Activated B cell treated with CpG ODN at 0.5 μM for 24 hours (primary cell): ENCODE measurements at places on chromosomes 1 and 21.

GRCh38 chr21:38810034-38810825 is 4.5 kb downstream of the ETS2 start:
- no peak for DNase-seq

DNA sequence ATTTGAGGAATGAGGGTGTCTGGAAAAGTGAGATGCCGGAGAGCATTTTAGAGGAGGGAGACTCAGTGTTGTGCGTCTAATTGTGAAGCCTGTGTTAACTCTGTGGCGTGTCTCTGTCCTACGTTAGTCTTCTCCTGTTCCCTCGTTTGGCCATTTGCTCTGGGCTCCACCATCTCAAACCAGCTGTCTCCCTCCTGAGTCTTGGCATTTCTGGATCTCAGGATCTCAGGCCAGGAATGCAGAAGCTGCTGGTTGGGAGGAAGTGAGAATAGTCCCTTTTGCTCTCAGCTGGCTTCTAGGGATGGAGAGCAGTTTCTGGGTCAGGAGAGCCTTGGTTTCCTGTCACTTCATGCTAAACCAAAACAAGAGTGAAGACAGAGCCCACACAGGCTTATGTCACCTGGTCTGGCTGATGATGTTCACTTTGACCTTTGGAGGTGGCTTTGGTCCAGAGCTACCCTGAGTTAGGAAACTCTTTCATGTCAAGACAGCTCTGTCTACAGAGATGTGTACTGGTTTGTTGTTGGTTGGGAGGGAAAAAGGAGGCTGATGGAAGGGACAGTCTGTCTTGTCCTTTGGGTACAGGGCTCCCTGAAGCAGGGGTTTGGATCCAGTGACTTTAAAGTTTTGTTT is 859 bp downstream of the NFASC start:
- no peak for DNase-seq

- no peak for DNase-seq
Observed at GRCh38 chr1:42817440-42817767, 207 bp upstream of the SVBP start.

- no peak for DNase-seq
Observed at GRCh38 chr1:105872817-105873216, 1183.7 kb upstream of the PRMT6 start.

GRCh38 chr1:30034627-30035521 is 688.5 kb downstream of the MATN1 start:
- no peak for DNase-seq

GRCh38 chr1:233679030-233679429 is 65.1 kb downstream of the KCNK1 start:
- no peak for DNase-seq

- DNase-seq, result no peak
Observed at GRCh38 chr1:95503278-95504030, 269.4 kb downstream of the RWDD3 start.

- DNase-seq, result no peak
Observed at GRCh38 chr21:38610623-38611251, 112.5 kb upstream of the ERG start.

- no peak for DNase-seq
Observed at GRCh38 chr1:66243548-66244130, 290.3 kb upstream of the SGIP1 start.

DNA sequence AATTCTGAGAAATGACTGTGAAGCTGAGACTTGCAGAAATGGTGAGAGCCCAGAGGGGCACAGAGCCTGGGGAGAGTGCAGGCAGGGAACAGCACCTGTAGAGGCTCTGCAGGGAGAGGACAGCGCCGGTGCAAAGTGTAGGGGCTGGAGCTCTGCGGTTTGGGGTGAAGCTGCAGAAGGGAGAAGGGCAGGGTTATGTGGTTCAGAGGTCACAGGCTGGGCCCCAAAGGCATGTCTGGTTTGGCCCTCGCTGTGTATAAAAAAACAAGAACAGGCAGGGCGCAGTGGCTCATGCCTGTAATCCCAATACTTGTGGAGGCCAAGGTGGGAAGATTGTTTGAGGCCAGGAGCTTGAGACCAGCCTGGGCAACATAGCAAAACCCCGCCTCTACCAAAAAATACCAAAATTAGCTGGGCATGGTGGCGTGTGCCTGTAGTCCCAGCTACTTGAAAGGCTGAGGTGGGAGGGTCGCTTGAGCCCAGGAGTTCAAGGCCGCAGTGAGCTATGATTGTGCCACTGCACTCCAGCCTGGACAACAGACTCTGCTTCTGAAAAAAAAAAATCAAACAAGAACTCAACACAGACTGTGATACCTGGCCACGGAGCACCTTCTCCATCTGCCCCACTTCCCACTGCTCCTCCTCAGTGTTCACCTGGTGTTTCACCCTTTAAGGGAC is 29.1 kb downstream of the SERINC2 start:
- no peak for DNase-seq

DNA sequence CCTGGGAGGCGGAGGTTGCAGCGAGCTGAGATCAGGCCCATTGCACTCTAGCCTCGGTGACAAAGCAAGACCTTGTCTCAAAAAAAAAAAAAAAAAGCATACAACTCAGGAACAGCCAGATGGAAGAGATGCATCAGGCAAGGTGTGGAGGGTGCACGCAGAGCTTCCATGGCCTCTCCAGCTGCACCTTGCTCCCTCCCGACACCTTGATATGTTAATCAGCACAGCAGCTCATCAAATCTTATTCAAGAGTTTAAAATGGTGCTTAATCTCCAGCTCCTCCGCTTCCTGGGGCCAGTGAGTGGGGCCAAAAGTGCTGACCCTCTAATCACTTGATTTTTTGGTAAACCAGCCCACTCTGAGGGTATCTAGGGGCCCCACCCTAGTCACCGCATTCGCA is 29.3 kb upstream of the FAM89A start:
- DNase-seq, result no peak

- DNase-seq, result no peak
Observed at GRCh38 chr1:57549300-57549699, 125.4 kb upstream of the DAB1 start.

GRCh38 chr1:218917656-218918055 is 256.0 kb upstream of the LYPLAL1 start:
- no peak for DNase-seq

- no peak for DNase-seq
Observed at GRCh38 chr1:109241841-109242345, 7.4 kb upstream of the CELSR2 start.

GRCh38 chr1:156502391-156502893 is 1.9 kb upstream of the MEF2D start:
- DNase-seq, result no peak

DNA sequence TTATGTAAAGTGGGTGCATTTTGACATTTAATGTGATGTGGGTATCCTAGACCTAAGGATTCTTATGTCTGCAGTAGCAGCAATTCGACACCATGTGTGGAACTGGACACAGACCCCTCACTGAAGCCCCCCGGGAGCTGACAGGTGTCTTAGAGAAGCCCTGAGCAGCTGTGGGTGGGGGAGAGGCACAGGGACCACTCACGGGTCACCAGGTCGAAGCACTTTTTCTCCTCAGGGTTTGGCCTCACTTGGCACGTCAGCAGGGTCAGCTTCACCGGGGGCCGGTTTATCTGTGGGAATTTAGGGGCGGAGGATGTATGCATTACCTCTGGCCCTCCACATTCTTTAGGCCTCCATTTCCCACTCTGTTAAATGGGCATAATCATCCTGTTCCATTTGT is 14.0 kb upstream of the TCEA3 start:
- no peak for DNase-seq

DNA sequence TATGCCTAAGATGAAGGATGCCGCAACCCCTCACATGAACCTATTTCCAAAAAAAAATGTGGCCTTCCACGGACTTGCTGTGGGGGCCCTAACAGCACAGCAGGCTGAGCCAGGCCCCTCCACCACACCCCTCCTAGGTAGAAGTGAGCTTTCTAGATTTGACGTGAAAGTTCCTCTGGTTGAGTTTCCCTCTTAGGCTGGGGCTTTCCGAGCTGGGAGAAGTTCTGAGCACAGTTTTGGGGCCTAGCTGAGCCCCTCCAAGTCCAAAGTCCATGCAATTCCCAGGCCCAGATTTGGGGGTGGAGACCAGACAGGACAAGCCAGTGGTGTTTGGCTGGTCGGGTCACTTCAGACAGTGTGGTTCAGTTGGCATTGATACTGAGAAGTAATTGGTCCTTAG is 13.8 kb upstream of the PHLDA3 start:
- no peak for DNase-seq

- no peak for DNase-seq
Observed at GRCh38 chr1:184825571-184825970, 70.9 kb upstream of the EDEM3 start.

DNA sequence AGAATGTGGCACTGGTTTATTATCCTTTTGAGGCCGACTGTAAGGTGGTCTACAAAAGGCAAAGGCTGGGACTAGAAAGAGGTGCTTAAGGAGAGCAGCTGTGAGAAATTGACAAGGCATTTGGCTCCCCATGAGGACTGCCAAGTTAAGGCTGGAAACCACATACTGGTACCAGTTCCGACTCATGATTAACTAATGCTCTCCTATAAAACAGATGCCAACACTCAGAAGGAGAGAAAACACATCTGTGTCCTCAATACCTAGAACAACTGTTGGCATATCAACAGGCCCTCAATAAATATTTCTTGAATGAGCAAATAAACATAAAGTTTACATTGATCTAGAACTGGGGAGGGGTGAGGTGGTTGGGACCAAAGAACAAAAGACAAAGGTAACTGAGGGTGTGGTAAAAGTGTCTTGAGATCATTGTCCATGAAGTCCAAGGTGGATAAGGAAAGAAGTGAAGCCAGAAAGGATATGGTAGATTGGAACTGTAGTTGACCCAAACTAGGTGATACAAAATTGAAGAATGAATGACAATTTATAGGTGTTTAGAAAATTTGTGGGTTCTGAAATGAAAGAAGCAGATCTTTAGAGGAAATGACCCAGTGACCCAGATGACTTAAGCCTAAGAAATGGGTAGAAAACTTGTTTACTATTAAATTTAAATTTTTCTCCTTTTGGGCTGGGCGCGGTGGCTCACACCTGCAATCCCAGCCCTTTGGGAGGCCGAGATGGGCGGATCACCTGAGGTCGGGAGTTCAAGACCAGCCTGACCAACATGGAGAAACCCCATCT is 16.9 kb upstream of the MCL1 start:
- DNase-seq, result no peak

- no peak for DNase-seq
Observed at GRCh38 chr1:5705751-5706150, 286.5 kb downstream of the NPHP4 start.

- no peak for DNase-seq
Observed at GRCh38 chr21:39908265-39908923, 41.2 kb downstream of the PCP4 start.

DNA sequence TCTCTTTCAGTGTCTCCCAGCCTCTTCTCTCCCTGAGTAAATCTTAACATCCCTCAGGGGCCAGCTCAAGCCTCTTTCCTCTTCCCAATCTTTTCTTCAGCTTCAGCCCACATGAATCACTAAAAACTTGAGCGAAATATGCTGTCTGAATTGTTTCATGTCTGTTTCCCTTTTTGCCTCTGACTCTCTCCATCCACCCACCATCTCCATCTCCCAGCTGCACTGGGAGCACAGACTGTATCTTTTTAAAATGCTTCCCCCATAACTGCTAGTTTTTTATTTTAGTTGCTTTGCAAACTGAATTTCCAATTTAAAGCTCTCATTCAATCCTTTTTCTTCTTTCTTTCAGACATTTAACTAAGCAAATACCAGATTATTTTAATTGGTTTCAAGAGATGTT is 3.0 kb upstream of the AHCTF1 start:
- DNase-seq, result no peak

DNA sequence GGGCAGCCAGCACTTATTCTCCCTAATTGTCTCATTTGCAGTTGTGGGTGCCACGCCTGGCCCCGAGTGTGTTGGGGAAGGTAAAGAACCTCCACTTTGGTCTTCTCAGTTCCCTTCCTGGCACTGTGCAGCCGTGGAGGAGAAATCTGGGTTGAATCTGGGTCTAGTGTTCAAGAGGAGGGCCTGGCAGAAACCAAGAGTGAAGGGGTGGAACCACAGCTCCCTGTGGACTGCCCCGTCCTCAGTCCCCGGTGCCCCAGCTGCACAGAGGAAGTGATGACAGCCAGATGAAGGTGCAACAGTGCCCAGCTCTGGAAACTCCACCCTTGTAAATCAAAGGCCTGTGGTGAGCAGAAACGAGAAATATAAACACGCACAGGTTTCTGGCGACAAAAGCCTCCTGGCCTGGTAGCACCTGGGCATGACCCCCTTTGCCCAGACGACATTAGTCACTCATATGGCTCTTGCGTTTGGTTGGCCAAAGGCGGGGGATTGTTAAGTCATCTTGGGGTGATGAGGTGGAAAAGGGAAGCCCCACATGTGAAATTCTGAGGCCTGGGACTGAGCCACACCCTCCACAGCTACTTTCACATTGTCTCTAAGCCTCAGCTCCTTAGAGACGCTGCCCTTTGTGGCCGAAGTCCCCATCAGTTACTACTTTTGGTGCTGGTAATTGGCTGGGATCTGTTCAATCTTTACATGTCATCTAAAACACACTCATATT is 4.2 kb upstream of the ECE1 start:
- DNase-seq, result peak; percentile 79

DNA sequence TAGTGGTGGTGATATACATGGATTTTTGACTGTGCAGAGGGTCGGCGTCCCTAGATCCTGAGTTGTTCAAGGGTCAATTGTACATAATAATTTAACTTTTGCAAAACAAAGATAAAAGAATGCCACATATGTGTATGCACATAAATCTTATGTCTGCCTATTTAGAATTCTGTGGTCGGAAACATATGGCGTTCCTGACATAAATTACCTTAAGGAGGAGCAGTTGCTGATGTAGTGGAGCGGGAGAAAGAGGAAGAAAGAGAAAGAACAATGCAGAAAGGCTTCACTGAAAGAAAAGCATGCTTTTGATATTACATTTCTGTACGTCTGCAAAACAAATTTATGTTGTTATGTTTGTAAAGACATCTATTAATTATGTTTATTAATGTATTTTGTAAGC is 40.0 kb downstream of the S1PR1 start:
- DNase-seq, result no peak

- peak; percentile 19 for DNase-seq
Observed at GRCh38 chr1:231806623-231807495, 180.3 kb downstream of the DISC1 start.

DNA sequence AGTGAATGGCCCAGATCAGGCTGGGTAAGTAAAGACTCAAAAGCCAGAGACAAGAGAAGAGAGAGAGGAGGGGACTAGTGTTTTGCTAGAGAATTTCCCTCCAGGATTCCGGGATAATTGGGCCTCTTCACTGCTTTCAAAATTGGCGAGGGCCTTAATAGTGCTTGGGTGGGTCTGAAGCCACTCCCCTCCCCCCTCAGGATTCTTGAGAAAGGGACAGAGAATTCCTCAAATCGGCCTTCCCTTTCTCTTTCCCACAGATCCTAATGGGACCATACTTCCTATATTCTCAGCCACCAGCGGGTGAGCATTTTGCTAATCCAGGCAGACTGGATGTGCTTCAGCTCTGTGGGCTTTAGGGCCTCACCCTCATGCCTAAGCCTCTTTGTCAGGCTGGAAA is 11.9 kb downstream of the SFN start:
- DNase-seq, result no peak

DNA sequence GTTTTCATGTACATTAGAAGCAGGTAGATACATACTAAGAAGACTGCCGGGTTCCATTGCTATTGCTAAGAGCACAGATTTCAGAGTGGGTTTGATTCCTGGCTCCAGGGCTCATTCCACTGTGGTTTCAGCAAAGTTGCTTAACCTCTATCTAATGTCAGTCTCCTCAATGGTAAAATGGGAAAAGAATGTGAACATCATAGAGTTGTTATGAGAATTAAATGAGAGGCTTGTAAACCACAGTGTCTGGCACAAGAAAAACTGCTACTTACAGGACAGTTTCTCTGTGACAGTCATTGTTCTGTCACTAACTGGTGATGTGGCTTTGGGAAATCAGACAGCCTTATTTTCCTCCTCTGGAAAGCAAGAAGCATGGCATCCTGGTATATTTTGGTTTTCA is 10.7 kb upstream of the PLXNA2 start:
- no peak for DNase-seq

GRCh38 chr1:69244211-69244610 is 323.5 kb upstream of the LRRC7 start:
- DNase-seq, result no peak
